CD4-positive, alpha-beta memory T cell (primary cell): ENCODE measurements at places on chromosomes 3 and 15. TPM values are rescaled to one million over a fixed set of nuclear protein-coding genes. Genes with fewer than 3 reads are reported as not detected.

GRCh38 chr15:63858881-63859280 is 25.1 kb upstream of the HERC1 start:
- no peak overlapping the region for H3K4me3 ChIP-seq
- no peaks in the 10 kb centered on the region for H3K36me3 ChIP-seq
- H3K27me3 ChIP-seq = no peaks in the 10 kb centered on the region
- DNase-seq = peak; percentile 38

DNA sequence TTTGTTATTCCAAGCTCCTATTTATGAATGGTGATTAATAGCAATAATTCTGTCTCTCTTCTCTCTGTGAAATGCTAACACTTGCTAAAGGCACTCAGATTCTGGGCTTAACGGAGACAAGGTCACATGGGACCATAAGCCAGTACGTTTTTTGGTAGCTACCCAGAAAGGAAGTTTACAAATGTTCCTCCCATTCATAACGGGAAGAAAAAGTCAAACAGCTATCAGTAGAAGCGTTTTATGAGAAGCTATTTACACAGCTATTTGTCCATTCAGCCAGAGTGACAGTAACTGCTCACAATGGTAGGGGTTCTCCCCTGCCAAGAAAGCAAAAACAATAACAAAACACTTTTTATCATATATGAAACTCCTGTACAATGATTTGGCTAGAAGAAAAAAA is 51.5 kb downstream of the ZMAT3 start:
- H3K4me1 ChIP-seq = peaks cover 42% of the 10 kb centered on the region
- no peak overlapping the region for H3K4me3 ChIP-seq
- no peaks in the 10 kb centered on the region for H3K36me3 ChIP-seq
- no peaks in the 10 kb centered on the region for H3K27me3 ChIP-seq
- DNase-seq = no peak

- H3K4me3 ChIP-seq = no peak overlapping the region
- H3K27ac ChIP-seq = no peak overlapping the region
- no peaks in the 10 kb centered on the region for H3K27me3 ChIP-seq
- no peaks in the 10 kb centered on the region for H3K36me3 ChIP-seq
These were observed 243.5 kb upstream of the TPM1 start for GRCh38 chr15:62799037-62799436.

GRCh38 chr3:72134989-72135451 is 350.1 kb upstream of the PROK2 start:
- no peak for DNase-seq
- H3K4me1 ChIP-seq = peaks cover 12% of the 10 kb centered on the region
- no peaks in the 10 kb centered on the region for H3K27me3 ChIP-seq
- no peak overlapping the region for H3K27ac ChIP-seq
- H3K4me3 ChIP-seq = no peak overlapping the region

GRCh38 chr15:92271179-92271578 is 122.5 kb upstream of the ST8SIA2 start:
- no peaks in the 10 kb centered on the region for H3K4me1 ChIP-seq
- no peaks in the 10 kb centered on the region for H3K27me3 ChIP-seq
- H3K4me3 ChIP-seq = no peak overlapping the region
- no peak overlapping the region for H3K27ac ChIP-seq
- H3K36me3 ChIP-seq = no peaks in the 10 kb centered on the region

DNA sequence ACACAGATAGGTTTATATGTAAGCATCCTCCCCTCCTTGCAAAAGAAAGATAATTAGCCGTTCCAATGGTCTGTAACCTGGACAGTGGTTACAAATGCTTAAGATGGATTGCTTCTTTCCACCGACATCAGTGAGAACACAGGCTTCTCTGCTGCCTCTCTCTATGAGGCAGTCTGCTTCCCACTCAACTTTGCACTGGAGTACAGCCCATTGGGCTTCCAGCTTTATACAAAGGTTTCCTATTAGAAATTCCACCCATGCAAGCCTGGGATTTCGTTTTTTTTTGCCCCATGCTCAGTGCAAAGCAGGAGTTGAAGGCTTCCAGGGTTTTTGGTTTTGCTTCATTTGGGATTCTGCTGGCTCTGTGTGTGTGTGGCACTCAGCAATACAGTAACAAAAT is 47.3 kb upstream of the C3orf22 start:
- H3K36me3 ChIP-seq = no peaks in the 10 kb centered on the region
- H3K27ac ChIP-seq = no peak overlapping the region
- H3K4me3 ChIP-seq = no peak overlapping the region
- H3K4me1 ChIP-seq = no peaks in the 10 kb centered on the region
- H3K27me3 ChIP-seq = no peaks in the 10 kb centered on the region

- no peak for DNase-seq
- H3K36me3 ChIP-seq = no peaks in the 10 kb centered on the region
- peaks cover 100% of the 10 kb centered on the region for H3K4me1 ChIP-seq
- H3K27ac ChIP-seq = peak overlapping the region; percentile 67
These were observed 129.6 kb downstream of the FOXP1 start for GRCh38 chr3:71453822-71454511.

GRCh38 chr3:57046101-57046765 is 14.2 kb upstream of the SPATA12 start:
- no peak overlapping the region for H3K4me3 ChIP-seq
- H3K27ac ChIP-seq = no peak overlapping the region
- no peaks in the 10 kb centered on the region for H3K36me3 ChIP-seq
- H3K27me3 ChIP-seq = no peaks in the 10 kb centered on the region
- no peaks in the 10 kb centered on the region for H3K4me1 ChIP-seq
- no peak for DNase-seq

GRCh38 chr3:16322189-16322588 is 57.2 kb downstream of the OXNAD1 start:
- no peak for DNase-seq
- peaks cover 32% of the 10 kb centered on the region for H3K4me1 ChIP-seq
- H3K36me3 ChIP-seq = peaks cover 79% of the 10 kb centered on the region

GRCh38 chr3:146929696-146930095 is 324.6 kb upstream of the PLSCR5 start:
- H3K4me3 ChIP-seq = no peak overlapping the region
- H3K27me3 ChIP-seq = no peaks in the 10 kb centered on the region
- H3K4me1 ChIP-seq = no peaks in the 10 kb centered on the region
- H3K36me3 ChIP-seq = no peaks in the 10 kb centered on the region
- DNase-seq = no peak
- H3K27ac ChIP-seq = no peak overlapping the region

DNA sequence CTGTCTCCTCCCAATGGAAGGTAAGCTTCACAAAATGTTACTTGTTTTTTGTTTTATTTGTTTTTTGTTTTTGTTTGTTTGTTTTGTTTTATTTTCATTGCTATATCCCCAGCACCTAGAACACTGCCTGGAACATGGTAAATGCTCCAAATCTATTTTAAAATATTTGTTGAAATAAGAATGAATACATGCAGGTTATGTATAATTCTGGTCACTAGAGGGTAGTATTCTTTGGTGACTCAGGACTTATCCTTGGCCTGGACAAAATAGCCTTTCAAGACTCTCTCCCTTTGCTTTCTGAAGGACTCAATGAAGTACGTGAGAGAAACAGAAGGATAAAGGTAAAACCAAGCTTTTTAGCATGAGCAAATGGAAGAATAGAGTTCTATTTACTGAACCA is 46.9 kb upstream of the PPP2R3A start:
- no peak overlapping the region for H3K4me3 ChIP-seq
- no peaks in the 10 kb centered on the region for H3K4me1 ChIP-seq
- no peak for DNase-seq
- H3K27me3 ChIP-seq = no peaks in the 10 kb centered on the region

GRCh38 chr3:172311217-172311616 is 137.0 kb downstream of the GHSR start:
- DNase-seq = no peak
- H3K36me3 ChIP-seq = peaks cover 15% of the 10 kb centered on the region
- no peaks in the 10 kb centered on the region for H3K27me3 ChIP-seq

GRCh38 chr3:43178891-43179366 is 73.0 kb upstream of the POMGNT2 start:
- no peak for DNase-seq
- no peaks in the 10 kb centered on the region for H3K36me3 ChIP-seq
- H3K27ac ChIP-seq = no peak overlapping the region
- H3K27me3 ChIP-seq = no peaks in the 10 kb centered on the region

- no peak overlapping the region for H3K27ac ChIP-seq
- H3K4me3 ChIP-seq = no peak overlapping the region
These were observed 27.8 kb downstream of the WNT7A start for GRCh38 chr3:13851997-13852637.

DNA sequence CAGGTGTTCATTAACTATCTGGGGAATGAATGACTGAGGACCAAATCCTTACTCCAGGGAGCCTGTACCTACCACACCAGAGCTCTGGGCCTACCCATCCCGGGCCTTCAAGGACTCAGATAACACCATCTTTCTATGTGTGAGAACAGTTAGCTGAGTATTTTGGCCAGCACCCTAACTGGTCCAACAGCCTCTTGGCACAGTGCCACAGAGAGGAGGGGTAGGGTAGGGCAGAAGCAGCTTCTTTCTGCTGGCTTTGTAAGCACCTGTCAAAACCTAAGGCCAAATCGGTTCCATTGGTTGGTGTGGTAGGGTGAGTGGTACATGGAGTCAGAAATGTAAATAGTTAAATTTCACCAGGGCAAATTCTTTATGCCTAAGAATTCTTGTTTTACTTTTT is 26.7 kb downstream of the ISL2 start:
- no peaks in the 10 kb centered on the region for H3K27me3 ChIP-seq
- H3K4me3 ChIP-seq = no peak overlapping the region
- H3K36me3 ChIP-seq = no peaks in the 10 kb centered on the region
- no peaks in the 10 kb centered on the region for H3K4me1 ChIP-seq
- H3K27ac ChIP-seq = no peak overlapping the region

GRCh38 chr3:180183346-180183745 is 146.6 kb upstream of the PEX5L start:
- DNase-seq = no peak
- no peaks in the 10 kb centered on the region for H3K27me3 ChIP-seq
- H3K4me3 ChIP-seq = no peak overlapping the region
- H3K4me1 ChIP-seq = no peaks in the 10 kb centered on the region
- no peaks in the 10 kb centered on the region for H3K36me3 ChIP-seq
- no peak overlapping the region for H3K27ac ChIP-seq

DNA sequence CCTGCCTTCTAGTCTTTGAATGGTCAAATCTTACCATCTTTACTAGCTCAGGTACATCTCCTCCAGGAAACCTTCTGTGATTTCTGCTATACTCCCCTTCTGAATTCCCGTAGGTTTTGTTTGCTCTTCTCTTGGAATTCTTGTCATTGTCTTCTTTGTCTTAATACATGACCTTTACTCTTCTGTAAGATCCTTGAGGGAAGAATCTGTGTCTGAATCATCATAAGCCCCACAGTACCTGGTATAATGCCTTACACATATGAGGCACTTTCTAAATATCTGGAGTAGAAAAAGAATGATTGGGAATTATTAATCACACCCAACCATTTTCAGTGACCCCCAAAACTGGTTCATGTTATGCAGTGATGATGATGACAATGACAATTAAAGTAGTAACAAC is 210.1 kb upstream of the NR2E3 start:
- no peak for DNase-seq
- no peak overlapping the region for H3K4me3 ChIP-seq
- no peaks in the 10 kb centered on the region for H3K4me1 ChIP-seq
- H3K27me3 ChIP-seq = no peaks in the 10 kb centered on the region
- H3K36me3 ChIP-seq = no peaks in the 10 kb centered on the region
- no peak overlapping the region for H3K27ac ChIP-seq

DNA sequence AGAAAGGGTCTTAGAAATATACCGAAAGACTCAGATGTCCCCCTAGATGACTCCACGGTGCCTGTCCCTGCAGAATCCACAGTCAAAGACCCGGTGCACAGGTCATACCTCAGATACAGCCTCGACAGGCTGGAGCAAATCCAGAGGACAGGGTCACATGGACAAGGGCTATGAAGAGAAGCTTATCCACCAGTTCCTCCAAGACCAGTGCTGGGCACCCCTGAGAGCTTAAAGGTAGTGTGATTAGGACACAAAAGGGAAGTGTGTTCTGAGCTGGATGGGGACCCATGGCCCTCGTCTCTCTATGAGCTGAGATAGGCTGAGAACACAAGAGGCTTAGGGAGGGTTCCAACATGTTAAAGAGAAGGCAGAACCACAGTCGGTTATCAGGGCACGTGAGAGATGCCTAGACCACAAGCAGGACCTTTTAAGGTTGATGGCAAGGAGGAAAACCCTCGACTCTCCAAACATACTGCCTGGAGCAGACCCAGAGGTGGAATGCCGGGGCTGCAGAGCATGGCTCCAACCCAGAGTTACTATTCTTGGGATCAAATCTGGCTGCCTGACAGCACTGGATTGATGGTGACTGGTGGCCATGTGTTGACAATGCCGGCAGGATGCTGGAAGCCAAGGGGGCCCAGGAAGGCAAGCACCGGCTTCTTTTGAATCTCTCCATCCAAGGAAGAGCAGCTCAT is 46.9 kb downstream of the ADCY5 start:
- no peak for DNase-seq
- no peak overlapping the region for H3K4me3 ChIP-seq
- no peaks in the 10 kb centered on the region for H3K4me1 ChIP-seq
- H3K27ac ChIP-seq = no peak overlapping the region
- H3K36me3 ChIP-seq = no peaks in the 10 kb centered on the region

DNA sequence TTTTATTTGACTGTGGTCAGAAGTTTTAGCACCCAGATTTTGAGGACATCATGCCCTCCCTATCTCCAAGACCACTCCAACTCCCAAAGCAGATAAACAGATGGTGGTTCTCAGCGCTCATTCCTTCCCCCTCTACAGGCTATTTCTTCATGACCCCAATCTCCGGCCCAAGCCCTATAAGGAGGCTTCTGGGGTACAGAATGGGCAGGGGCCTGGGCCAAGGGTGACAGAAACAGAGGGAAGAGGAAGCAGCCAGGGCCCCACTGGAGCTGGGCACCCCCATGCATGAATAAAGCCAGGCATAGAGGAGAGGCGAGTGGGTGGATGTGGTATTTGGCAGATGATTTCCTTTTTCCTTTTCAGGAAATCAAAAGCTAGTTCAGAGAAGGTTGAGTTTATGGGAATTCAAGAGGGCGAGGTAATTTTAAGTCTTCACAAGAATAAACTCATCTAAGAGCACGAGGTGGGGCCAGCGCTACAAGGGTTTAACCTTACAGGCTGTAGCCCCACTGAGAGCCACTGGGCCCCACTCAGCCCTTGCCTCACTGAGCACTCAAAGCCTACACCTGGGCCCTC is 104.8 kb upstream of the HERC1 start:
- H3K36me3 ChIP-seq = no peaks in the 10 kb centered on the region
- H3K4me1 ChIP-seq = peaks cover 32% of the 10 kb centered on the region
- no peak overlapping the region for H3K4me3 ChIP-seq
- DNase-seq = no peak
- H3K27me3 ChIP-seq = no peaks in the 10 kb centered on the region
- H3K27ac ChIP-seq = no peak overlapping the region

Gene ARMC8
- total RNA-seq = 72.6 TPM

Gene ZNF80
- total RNA-seq = 1.1 TPM

Gene SH2D7
- total RNA-seq = not detected

Gene USP3
- total RNA-seq = 159 TPM

Gene MORC1
- not detected for total RNA-seq

Gene SCN11A
- total RNA-seq = 0.15 TPM

Gene SYNPR
- total RNA-seq = not detected

Gene GABRR3
- 0.17 TPM for total RNA-seq

Gene ASB7
- total RNA-seq = 20.0 TPM

Gene ADIPOQ
- total RNA-seq = not detected
